Suppressor macrophage treated with lipopolysaccharide for 1 hour (primary cell): ENCODE measurements at places on chromosomes 5 and 9.

DNA sequence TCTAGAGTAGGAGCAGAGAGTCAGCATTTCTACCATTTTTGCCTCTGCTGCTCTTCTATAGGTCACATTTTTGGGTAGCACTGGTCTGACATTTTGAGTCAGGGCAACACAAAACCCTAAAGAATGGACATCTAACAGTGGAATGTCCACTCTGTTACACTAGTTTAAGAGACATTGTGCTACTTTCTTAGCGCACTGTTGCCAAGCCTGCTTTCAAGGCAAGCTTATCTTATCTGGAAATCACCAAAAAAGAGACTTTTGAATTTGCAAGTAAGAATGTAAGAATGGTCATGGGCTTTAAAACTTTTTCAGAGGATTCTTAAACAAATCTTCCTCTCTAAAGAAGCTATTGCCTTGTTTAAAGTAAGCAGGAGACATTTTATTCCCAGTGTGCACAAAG, 73.0 kb upstream of the STARD4 start:
- DNase-seq, result no peak

DNA sequence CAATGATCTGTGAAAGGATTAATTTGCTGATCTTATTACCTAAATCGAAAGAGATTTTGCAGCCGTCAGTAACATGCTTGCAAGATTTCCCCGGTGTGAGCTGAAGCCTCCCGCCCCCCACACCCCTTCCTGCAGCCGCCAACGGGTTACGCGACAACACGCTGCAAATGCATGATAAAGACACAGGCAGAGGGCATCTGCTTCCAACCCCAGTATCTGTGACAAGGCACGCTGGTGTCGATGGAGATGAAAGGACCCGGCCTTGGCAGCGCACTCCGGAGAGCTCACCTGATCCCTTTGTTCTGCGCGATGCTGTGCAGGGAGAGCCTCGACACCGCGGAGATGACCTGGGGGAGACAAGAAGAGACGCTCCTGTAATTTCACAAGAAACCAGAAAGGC, 122.9 kb upstream of the SARDH start:
- no peak for DNase-seq

DNA sequence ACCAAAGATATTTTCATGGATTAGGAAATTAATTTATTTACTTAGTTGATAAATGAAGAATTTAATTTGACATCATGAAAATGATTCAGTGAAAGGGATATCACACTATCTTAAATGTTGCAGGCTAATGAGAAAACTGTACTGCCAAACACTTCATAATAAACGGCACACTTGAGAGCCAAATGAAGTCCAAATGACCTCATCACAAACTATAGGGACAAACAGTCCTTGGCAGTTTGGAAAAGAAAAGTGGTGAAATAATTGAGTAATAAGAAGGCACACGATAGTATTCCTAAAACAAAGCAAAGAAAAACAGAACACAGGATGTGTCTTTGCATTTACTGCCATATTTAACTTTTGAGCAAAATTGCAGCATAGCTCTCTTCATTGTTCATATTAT, 116.9 kb upstream of the TLR4 start:
- no peak for DNase-seq

DNA sequence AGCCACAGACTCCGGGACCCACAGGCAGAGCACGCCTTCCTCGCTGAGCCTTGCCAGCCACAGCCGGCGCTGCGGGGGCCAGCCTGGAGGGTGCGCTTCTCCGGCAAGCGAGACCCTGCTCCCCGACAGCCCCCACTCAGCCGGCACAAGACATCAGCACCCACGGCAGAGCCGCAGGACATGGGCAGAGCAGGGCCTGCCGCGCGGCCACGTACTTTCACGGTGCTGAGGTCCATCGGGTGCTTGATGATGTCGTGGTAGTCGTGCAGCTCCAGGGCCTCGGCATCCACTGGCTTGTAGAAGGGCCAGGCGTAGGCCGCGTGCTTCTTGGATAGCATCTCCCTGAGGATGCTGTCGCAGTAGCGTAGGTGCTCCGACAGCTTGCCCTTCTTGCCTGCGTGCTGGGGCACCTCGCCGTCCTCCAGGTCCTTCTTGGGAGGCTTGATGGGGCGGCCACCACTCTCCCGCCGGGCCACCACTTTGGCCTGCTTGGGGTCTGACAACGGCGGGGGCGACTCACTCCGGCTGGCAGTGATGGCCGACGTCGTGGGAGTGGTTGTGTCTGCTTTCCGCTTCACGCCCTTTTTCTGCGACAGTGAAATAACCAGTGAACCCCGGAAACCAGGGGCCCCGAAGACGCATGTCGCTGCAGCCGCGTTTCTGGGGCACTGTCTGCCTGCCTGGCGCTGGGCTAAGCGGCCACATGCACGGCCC, 19.8 kb downstream of the BRD3 start:
- no peak for DNase-seq

GRCh38 chr5:107500347-107500746, 170.4 kb downstream of the EFNA5 start:
- DNase-seq, result no peak

GRCh38 chr5:93431250-93431649, 149.8 kb downstream of the NR2F1-AS1 start:
- no peak for DNase-seq

DNA sequence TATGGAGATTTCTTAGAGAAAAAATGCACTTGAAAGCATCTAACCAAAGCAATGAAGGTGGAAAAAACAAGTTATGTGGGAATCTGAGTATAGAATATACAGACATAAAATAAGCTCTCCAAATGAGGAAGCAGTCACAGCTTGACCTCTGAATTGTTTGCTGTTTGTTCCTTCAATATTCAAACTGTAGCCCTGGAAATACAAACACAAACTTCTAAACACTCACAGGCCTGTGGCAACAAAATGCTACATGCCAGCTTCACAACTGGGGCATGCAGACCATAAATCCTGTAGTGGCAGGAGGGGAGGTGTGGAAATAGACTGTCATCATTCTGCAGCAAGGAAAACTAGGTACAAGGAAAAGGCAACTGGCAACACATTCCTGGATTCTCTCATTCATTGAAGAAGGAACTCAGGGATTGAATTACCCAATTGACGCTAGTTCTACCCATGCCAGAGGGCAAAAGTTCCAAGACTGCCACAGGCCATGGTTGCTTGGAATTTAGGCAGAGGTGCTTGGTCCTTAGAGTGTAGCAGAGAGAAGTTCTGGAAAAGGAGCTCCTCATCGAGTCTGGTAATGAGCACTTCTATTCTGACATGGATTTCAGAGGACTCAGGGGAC, 349.6 kb downstream of the PDE4D start:
- no peak for DNase-seq

DNA sequence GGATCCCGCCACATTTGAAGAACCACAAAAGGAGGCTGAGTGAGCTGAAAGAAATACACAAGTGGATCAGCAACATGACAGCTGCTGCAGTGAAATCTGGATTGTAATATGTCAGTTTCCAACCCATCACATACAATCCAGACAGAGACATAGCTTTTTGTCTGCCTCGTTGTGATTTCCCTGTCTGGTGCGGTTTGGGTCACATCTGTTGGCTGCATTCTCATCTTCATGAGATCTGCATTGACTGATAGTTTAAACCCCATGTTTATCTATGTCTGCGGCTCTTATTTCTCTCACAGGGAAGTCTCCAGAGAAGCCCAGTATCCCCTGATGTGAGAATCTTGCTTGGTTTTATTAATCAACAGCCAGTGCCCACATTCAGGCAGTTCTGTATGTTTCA, 403.1 kb upstream of the ZNF608 start:
- DNase-seq, result no peak

DNA sequence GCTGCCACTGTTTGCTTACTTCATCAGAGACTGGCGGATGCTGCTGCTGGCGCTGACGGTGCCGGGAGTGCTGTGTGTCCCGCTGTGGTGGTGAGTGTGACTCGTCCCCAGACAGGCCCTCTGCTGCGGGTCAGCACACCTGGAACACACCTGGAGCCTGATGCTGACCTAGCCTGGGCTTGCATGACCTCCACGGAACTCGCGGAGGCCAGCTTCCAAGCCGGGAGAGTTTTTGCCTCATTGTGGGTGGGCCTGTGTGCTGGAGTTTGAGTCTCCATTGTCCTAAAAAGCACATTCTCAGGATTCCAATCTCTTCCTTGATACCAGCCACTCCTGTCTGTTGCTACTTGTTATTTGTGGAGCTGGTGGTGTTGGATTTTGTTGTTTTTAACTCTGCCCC, 28.1 kb downstream of the SLC22A4 start:
- no peak for DNase-seq

GRCh38 chr5:156219483-156220005, 107.4 kb upstream of the SGCD start:
- DNase-seq, result no peak

DNA sequence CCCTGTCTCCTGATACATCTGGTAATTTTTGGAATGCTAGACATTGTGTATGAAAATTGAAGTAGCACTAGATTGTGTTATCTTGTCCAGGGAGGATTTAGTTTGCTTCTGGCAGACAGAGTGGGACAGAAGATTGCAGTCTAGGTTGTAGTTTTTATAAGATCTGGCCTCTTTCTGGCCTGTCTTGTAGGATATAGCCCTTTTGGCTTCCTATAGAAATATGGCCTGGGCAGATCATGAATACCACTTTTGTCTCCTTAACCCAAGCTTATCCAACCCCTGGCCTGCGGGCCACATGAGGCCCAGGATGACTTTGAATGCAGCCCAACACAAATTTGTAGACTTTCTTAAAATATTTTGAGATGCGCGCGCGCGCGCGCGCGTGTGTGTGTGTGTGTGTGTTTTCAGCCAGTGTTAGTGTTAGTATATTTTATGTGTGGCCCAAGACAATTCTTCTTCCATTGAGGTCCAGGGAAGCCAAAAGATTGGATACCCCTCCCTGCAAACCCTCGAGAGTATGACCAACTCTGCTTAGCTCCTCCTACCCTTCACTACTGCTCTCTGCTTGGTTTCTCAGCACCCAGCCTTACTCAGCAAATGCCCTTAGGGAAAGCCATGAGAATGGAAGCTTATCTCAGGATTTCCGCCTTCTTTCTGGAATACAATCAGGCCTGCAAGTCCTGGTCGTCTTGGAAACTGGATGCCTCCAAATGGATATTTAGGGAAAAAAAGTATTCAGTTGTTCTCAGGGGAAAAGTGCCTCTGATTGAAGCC, 26.5 kb downstream of the ANKRD33B start:
- DNase-seq, result no peak
